ENCODE measurements at places on chromosomes 7 and 10.
A peak's percentile ranks its signal among the peaks of the same experiment; 100 is the strongest.

DNA sequence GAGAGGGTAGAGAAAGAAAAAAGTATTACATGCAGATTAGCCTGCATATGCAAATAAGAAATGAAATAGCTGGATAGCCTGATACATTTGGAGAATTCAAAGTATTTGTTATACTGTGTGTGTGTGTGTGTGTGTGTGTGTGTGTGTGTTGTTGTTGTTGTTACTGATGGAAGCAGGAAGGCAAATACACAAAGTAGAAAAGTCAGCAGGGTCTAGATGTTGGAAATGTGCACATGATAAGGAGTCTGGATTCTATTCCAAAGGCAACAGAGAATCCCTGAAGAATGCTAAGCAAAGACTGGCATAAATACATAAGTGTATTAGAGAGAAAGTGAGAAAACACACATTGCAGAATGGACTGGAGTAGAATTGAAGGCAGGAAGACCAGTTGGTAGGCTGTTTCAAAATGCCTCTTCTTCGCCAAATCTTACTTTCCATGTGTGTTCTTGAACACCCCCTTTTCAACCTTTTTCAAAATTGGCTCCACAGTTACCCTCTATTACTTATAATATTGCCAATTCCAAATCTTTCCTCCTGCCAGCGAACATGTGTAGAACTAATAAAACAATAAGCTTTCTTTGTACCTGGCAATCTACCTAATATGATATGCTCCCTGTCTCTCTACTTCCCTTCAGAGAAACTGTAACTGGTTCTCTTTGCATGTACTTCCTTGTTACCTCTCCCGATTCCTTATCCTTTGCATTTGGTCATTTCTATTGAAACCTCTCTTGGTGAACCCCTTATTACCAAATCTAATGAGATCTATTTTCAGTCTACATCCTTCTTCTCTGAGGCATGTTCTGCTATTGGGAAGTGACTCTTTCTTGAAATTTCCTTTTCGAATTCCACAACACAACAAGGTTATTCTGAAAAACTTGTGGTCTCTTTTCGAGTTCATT lies 6.2 kb downstream of the CPED1 start:
- DNase-seq = no peak

GRCh38 chr10:75395066-75395931 lies 6.3 kb downstream of the ZNF503 start:
- no peak for DNase-seq

DNA sequence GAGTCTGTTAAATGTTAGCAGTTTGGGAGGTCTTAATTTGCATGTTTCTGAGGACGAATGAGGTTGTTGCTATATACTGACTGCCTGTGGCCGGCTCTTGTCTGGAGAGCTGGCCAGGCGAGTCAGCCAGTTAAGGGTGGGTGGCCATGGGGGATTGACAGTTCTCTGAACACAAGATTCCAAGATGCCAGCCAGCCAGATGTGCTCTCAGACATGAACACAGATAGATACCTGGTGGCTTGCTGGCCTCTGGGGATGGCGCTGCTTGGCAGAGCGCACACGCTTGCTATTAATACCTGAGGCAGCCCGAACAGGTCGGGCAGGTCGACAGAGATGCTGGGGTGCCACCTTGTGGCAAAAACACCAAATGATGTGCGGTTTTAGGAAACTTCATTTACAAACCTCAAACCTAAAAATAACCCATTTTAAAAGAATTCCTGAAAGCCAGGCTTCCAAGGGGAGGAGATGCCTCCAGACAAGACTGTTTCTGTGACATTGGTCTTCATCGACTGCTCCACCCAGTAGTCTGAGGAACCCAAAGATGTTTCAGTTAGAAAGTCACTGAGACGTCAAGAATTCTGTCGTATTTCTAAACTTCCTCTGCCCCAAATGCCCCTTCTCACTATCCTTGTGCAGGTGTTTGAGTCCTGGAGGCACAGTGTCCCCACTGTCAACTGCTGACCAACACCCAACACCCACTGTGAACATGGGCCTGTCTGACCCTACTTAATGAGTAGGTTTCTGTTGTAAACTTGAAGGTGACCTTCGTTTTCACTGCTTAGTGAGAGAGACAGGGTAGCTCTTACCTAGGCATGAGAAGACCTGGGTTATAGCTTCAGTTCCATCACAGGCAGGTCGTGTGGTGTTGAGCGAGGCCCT lies 123.4 kb downstream of the NT5C2 start:
- peak; percentile 74 for DNase-seq

DNA sequence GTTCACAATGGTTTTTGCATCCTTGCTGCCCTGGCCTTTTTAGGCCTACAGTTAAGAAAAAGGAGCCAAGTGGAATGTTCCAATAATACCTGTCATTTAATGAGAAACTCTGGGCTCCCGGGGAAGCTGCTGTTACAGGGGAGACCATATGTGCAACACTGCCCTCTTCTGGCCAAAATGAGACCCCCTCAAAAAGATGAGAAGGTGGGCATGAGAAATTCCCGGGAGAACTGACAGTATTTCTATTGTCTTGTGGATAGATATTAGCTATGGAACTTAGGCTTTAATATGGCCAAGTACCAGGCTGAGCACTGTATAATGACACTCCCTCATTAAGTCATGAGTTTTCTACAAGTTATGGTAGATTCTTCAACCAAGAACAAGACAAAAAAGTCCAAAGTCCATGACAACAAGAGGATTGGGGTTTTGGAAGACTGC lies 99.4 kb downstream of the CCDC3 start:
- peak; percentile 82 for DNase-seq

DNA sequence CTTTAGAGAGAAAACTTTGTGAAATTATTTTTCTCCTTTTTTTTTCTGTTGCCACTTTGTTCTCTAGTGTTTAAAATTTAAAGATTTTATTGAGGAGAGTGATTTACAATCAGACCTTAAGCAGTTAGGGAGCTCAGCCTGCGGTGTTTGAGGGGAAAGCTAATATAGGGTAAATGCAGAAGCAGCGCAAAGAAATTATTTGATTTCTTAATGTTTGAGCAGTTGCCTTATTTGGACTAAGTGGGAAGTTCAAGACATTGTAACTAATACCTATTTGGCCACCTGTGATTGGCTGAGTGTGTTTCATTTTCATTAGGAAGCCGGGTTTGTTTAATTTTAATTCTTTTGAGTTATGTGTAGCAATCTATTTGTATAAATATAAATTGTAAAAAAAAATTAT lies 25.3 kb downstream of the WAC start:
- no peak for DNase-seq

DNA sequence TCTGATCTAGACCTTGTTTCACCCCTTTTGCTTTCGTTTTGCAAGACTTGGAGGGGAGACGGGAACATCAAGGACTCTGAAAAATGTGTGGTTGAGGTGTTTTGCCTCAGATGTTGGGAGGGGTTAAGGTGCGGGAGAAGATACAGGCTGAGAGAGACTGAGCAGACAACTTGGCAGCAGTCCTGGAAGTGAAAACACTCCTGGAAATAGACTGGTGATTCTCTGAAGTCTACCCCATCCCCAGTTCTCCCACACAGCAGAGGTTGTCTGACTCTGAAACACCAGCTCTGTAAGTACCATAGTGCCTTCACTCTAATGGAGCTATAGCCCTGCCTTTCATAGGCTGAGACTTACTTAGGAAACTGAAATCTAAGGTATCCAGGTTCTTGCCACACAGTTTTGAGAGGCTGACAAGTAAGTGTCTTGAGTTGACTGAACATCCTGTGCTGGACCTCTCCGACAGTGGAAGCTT lies 152.5 kb downstream of the PPP1R9A start:
- DNase-seq = peak; percentile 6

DNA sequence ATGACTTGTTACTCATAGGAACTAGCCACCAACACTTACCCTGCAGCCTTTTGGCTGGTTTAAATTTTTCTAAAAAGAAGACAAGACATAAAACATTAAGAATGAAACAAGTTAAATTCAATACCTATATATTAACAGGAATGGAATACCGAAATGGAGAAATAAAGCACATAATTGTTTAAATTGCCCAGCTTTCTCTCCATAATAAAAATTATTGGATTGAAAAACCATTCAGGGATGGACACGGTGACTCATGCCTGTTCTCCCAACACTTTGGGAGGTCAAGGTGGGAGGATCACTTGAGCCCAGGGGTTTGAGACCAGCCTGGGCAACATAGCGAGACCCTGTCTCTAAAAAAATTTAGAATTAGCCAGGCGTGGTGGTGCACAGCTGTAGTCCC lies 179.4 kb upstream of the MKLN1 start:
- no peak for DNase-seq

GRCh38 chr7:20304366-20304765 lies 26.3 kb upstream of the ITGB8 start:
- no peak for DNase-seq

DNA sequence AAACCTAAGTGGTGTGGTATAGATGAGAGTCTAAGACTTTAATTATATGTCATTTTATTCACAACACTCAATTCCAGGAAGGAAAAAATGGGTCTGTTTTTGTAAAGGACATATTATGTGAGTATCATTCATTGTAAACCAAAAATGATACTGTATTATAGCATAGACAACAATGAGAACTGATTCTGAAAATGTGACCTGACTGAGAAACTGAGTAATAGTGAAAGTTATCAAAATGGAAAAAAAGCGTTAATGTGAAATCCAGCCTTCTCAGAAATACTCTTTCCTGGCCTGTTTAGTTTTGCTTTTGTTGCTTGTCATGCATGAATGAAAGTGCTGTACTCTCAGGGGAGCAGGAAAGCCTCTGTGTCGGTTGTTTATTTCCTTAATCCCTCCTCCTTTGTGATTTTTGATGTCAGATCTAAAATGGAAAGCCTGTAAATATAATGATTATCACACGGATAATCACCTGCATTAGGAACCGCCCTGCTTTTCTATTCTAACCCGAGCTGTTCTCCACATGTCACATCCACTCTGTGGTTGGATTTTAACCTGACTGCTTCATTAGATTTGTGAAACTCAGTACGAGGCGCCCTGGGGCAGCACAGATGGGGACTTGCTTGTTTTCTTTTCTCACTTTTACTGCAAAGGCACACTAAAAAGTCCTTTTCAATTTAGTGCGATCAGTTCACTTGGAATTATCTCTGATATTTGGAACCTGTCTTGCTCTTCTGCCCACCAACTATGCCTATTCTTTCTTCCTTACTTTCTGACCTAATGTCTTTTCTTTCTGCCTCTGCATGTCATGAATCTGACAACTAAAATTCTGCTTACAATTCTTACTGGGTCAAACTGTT lies 240.9 kb upstream of the KAT6B start:
- DNase-seq = peak; percentile 29

GRCh38 chr10:21296575-21297355 lies 228.7 kb downstream of the SKIDA1 start:
- DNase-seq = no peak

- no peak for DNase-seq
Observed at GRCh38 chr10:102468683-102469082, 17.3 kb upstream of the C10orf95 start.

DNA sequence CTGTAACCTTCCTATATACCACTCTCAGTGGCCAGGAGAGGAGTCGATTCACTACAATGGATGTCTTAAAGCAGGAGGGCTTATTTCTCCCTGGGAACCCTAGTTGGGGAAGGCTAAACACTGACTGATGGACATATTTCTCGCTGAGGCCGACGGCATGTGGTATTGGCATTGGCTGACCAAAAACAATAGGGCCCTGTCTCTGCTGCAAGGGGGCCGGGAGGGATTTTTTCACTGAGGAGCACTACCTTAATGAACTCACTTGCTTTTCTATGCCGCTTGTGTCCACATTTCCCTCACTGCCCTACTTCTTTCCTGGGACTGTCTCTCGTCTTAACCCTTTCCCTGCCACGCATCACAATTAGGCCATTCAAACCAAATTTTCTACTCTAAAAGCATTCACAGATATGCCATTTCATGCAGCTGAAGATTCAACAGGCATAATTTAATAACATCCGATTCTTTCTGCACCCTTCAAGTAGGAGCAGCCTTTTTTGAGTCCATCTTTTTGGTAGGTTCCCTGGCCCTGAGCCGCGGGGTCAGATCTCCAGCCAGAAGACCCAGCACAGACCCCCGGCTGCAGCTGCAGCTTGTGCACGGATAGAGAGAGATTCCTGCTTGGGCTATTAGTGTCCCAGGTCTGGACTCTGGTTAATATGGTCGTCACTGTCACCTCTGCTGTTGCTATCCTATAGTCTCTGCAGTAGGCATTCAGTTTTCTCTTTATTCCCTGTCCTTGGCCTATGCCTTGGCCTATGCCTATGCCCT lies 118.7 kb downstream of the HIPK2 start:
- no peak for DNase-seq

GRCh38 chr7:128366300-128366699 lies 4.8 kb upstream of the PRRT4 start:
- no peak for DNase-seq

GRCh38 chr10:56745490-56745889 lies 384.4 kb upstream of the ZWINT start:
- DNase-seq = no peak

- DNase-seq = no peak
Observed at GRCh38 chr10:65128277-65128676, 1607.1 kb downstream of the REEP3 start.

Data from choroid plexus epithelial cell (primary cell).